ENCODE measurements at places on chromosomes 13 and 19. TPM values are rescaled to one million over a fixed set of nuclear protein-coding genes. Genes with fewer than 3 reads are reported as not detected.

SBK3 gene
- total RNA-seq = 0.44 TPM

PSG1 gene
- 0.22 TPM for total RNA-seq

PTPRH gene
- 5.8 TPM for total RNA-seq

ZNF208 gene
- total RNA-seq = not detected

CBLC gene
- total RNA-seq = not detected

MEIS3 gene
- 31.2 TPM for total RNA-seq

OPA3 gene
- total RNA-seq = 19.7 TPM

LILRB4 gene
- total RNA-seq = not detected

C2CD4C gene
- total RNA-seq = 0.46 TPM

FXYD1 gene
- not detected for total RNA-seq

NLRP5 gene
- total RNA-seq = not detected

ZNF737 gene
- not detected for total RNA-seq

ATP4A gene
- not detected for total RNA-seq

ZNF471 gene
- total RNA-seq = 0.04 TPM

ZNF8 gene
- total RNA-seq = 0.93 TPM

ZNF792 gene
- 1.9 TPM for total RNA-seq

CEACAM7 gene
- not detected for total RNA-seq

HIPK4 gene
- total RNA-seq = 0.32 TPM

CFD gene
- total RNA-seq = 20.6 TPM

CLC gene
- not detected for total RNA-seq

ACP7 gene
- 0.23 TPM for total RNA-seq

FAM124A gene
- total RNA-seq = 3.2 TPM

CATSPERD gene
- not detected for total RNA-seq

SLC6A16 gene
- total RNA-seq = 1.3 TPM

APOC1 gene
- 109 TPM for total RNA-seq

SCGB2B2 gene
- not detected for total RNA-seq

FLT3LG gene
- 1.6 TPM for total RNA-seq

CLEC11A gene
- 11.6 TPM for total RNA-seq

ZNF813 gene
- total RNA-seq = 0.11 TPM

MIR17HG gene
- total RNA-seq = 1.6 TPM

TEX26 gene
- total RNA-seq = not detected

CRX gene
- total RNA-seq = not detected

TARM1 gene
- not detected for total RNA-seq

TLE6 gene
- 4.4 TPM for total RNA-seq

NKPD1 gene
- total RNA-seq = 0.13 TPM

CEACAM3 gene
- not detected for total RNA-seq

FFAR3 gene
- total RNA-seq = not detected

MAP2K7 gene
- 8.7 TPM for total RNA-seq

ZNF121 gene
- 3.5 TPM for total RNA-seq

LTBP4 gene
- 45.0 TPM for total RNA-seq

YIPF2 gene
- 12.1 TPM for total RNA-seq

METTL21C gene
- total RNA-seq = not detected

TNFSF11 gene
- not detected for total RNA-seq

SIGLECL1 gene
- not detected for total RNA-seq

CEACAM20 gene
- not detected for total RNA-seq

CYP4F2 gene
- not detected for total RNA-seq

RFPL4A gene
- 0.66 TPM for total RNA-seq
